ENCODE measurements at places on chromosomes 2 and 18.

GRCh38 chr2:4139731-4140130 lies 436.4 kb downstream of the DCDC2C start:
- no peak for DNase-seq

DNA sequence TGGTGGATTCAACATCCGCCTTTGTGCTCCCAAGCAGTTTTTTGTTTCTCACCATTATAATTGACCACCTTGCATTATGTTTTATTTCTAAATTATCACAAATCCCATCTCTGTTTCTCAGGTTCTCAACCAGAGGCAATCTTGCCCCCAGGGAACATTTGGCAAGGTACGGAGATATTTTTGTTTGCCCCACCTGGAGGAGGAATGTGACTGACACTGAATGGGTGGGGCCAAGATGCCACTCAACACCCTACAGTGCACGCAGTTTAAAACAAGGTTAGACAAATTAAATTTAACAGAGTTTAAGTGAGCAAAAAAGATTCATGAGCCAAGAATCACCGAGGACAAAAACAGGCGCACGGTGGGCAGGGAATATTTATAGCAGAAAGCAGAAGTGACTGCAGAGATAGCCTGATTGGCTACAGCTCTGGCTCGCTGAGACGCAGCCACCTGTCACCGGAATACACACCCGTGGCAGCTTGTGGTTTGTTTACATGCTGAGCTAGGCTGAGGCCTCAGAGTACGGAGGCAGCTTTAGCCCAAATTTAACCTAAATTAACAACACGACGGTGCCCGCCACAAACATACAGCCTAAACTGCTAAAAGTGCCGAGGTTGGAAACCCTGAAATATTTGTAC lies 150.0 kb upstream of the ALKAL2 start:
- peak; percentile 18 for DNase-seq

- no peak for DNase-seq
These were observed 62.0 kb upstream of the LGALSL start for GRCh38 chr2:64391940-64392339.

DNA sequence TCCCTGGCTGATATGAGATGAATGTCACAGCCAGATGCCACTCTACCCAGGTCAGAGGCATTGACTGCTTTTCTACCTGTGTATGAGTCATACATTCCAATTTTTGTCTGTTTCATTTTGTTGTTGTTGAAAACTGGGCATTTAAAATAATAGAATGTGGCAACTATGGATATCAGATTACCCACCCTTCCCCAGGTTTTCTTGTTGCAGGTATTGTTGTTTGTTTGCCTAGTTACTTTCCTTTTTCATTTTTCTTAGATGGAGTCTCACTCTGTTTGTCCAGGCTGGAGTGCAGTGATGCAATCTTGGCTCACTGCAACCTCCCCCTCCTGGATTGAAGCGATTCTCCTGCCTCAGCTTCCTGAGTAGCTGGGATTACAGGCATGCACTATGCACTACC lies 70.2 kb downstream of the LRRC30 start:
- DNase-seq: no peak

DNA sequence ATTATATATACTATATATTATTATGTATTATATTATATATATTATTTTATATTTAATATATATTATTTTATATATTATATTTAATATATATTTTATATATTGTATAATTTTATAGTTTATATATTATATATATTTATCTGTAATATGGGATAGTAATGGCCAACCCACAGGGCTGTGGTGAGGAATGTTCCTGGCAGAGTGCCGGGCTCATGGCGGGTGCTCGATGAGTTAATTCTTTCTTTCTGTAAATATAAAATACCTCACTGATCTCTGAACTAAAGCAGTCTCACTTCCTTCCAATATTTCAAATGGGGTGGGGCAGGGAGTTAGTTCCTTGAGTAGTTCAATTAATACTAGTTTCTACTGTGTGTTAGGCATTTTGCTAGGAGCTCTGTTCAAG lies 389.4 kb downstream of the TSN start:
- no peak for DNase-seq

- DNase-seq: no peak
These were observed 136.2 kb downstream of the MTX2 start for GRCh38 chr2:176405477-176405876.

DNA sequence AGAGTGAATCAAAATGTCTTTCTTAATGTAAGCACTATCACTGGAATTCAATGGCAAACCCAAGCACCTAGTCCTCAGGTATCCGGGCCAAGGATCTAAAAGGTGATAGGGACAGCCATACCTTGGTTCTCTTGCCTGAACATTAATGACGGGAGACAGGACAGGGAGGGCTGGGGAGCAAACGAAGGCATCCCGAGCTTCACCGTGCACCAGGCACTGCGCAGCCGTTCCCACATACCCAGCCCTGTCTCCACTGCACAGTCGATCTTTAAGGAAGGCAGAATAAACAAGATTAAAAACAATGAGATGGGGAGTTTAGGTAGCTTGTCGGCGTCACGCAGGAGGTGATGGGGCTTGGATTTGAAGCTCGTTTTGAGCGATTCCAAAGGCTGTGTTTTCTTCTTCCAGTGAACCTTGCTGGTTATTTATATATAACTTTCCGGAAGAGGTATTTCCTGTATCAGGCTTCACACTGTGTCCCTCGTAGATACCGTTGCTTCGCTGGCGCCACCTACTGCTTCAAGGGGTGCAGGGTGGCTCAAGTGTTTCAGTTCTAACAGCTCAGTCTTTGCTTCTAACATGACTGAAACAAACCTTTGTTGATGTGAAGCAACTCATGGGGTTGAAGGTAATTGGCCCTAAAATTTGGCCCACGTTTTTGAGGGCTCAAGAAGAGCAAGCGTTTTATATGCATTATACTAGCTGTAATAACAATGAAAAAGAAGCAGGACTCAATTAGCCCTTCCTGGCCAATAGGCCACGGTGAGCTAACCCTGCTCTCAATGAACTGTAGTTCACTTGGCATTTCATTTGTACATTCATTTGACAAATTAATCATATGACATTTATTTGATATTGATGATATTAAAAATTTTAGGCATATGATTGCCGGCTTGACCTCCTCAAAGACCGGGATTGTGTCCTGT lies 77.4 kb downstream of the DCDC2C start:
- peak; percentile 25 for DNase-seq

DNA sequence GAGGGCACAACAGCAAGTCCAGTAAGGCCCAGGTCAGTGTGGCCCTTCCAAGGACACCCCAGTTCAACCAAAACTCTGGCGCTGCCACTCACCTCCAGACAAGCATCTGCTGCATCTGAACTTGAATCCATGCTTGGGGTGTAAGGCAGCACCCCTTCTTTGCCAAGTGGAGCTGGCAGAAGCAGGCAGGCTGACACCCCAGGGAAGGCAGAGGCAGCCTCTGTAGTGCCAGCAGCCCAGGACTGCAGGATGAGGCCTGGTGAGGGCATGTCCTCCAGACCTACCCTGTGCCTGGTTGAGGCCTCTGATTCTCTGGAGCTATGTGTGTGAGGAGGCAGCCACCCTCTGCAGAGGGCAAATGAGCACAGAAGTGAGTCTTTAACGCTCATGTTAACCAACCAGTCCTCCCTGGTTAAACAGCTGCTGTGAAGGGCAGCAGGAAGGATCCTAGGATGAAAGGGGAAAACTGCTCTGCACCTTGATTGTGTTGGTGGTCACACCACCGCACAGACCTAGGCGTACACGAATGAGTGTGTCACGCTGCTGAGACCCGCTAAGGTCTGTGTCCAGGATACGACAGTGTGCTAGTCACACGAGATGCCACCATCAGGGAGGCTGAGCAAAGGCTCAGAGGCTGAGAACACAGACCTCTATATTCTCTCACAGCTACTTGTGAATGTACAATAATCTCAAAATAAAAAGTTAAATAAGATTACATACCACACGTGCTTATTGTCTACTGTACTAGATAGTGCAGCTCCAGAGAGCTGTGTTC lies 2.2 kb downstream of the PARD6G start:
- DNase-seq: no peak

- DNase-seq: no peak
These were observed 238.0 kb upstream of the COPS8 start for GRCh38 chr2:236847538-236848263.

GRCh38 chr2:29634916-29635315 lies 286.5 kb downstream of the ALK start:
- DNase-seq: no peak

Data from stimulated activated CD4-positive, alpha-beta T cell treated with anti-CD3 and anti-CD28 coated beads, TNF-alpha, amount 100 ng/mL, for 48 hours (primary cell).